ENCODE measurements at places on chromosomes 6 and 20. TPM values are rescaled to one million over a fixed set of nuclear protein-coding genes. Genes with fewer than 3 reads are reported as not detected.

DNA sequence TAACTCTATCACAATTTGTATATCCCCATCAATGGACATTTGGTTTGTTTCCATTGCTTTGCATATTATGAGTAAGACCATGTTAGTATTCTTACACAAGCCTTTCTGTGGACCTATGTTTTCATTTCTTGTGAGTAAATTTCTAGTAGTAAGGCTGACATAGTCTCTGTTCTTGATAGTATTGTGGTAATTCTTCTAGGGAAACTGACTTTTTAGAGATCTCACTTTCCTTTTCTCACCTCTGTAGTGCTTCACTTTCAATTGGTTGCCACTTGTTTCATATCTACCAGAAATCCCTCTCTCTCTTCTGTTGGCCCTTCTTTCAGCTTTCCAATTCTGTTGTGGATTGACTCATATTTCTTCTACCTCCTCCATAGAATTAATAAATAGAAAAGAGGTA lies 8.5 kb downstream of the ISM1 start:
- DNase-seq: no peak

- DNase-seq: peak; percentile 21
Observed at GRCh38 chr20:44028868-44029847, 114.5 kb downstream of the TOX2 start.

- DNase-seq: no peak
Observed at GRCh38 chr6:139508576-139508975, 134.1 kb upstream of the CITED2 start.

- DNase-seq: peak; percentile 81
Observed at GRCh38 chr20:36199345-36200257, 36.7 kb upstream of the AAR2 start.

PAK5 gene
- total RNA-seq: not detected

DNA sequence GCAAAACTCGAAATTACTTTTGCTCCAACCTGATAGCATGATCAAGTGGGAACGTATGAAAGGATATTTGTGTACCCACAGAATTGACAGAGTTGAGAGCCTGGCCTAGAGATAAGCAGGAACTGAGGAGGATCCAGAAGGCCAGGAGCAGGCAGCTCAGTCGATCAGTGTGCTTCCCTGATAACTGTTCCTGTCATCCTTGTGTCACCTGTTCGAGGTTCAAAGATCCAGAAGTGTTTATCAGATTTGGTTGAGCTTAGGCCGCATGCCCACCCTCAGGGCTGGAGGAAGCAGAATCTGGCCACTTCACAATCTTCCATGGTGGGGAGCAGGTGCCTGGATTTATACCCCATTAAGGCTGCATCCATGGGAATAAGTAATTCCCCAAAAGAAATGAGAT lies 124.8 kb downstream of the QRSL1 start:
- DNase-seq: no peak

KCNK17 gene
- not detected for total RNA-seq

GRCh38 chr20:6525447-6526303 lies 241.8 kb upstream of the BMP2 start:
- DNase-seq: no peak

GRCh38 chr6:119587537-119587936 lies 238.0 kb upstream of the MAN1A1 start:
- DNase-seq: no peak

RNF39 gene
- total RNA-seq: not detected

GRCh38 chr20:23497536-23497935 lies 6.6 kb downstream of the CST8 start:
- DNase-seq: no peak

GRCh38 chr6:160178271-160178670 lies 56.7 kb downstream of the SLC22A1 start:
- DNase-seq: no peak

TAAR6 gene
- not detected for total RNA-seq

GRCh38 chr6:89604653-89605052 lies 33.9 kb downstream of the LYRM2 start:
- DNase-seq: no peak

GOPC gene
- 50.2 TPM for total RNA-seq

DNA sequence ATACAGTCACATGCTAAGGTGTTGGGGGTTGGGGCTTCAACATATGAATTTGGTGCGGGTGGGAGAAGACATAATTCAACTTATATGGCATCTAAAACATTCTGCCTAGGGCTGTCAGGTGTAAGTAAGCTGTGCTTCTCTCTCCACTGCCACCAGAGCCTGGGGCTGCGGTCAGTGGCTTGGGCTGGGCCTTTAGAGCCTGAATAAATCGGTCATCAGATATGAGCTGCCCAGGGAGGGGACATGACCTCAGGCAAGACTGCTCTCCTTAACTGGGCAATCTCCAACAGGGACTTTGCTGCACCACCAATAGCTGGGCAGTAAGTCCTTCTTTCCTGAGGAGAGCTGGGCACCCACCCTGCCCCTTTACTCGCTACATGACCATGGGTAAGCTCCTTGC lies 24.9 kb upstream of the SIRPA start:
- no peak for DNase-seq

PI16 gene
- total RNA-seq: not detected

DNA sequence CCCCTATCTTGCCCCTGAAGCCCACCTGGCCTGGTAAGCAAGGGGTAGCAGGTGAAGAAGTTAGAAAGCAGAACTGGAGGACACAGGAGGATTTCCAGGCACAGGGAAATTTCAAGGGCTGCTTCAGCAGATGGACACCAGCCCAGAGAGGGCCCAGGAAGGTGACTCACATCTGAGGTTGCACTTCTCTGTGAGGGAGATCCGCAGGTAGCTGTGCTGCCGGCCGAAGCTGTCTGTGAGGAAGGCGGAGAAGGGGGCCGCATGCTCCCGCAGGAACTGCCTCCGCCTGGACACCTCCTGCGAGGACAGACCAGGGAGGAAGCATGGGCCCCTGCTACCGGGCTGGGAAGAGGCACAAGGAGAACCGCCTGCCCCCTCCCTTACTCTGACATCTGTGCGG lies 7.1 kb downstream of the MOCS1 start:
- no peak for DNase-seq

- no peak for DNase-seq
Observed at GRCh38 chr20:12717061-12717460, 291.7 kb upstream of the SPTLC3 start.

CNR1 gene
- total RNA-seq: 0.24 TPM

- no peak for DNase-seq
Observed at GRCh38 chr6:24272148-24272547, 85.7 kb downstream of the DCDC2 start.

DNA sequence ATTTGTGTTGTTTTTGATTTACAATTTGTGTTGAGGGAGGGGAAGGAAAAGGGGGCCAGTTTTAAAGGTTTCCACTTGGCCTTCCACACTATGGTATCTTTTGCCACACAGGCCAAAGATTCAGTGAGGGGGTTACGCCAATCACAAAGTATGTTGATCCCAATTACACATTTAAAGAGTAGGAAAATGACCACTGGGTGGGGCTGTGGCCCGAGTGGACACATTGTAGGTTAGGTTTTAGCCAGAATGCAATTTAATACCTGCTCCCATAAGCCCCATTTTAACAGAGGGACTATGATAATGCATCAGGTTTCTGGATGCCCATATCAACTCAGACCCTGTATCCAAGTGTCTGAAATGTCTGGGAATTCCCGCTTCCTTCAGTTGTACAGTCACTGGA lies 15.6 kb downstream of the VGLL2 start:
- DNase-seq: peak; percentile 15

SLC35D3 gene
- not detected for total RNA-seq

DNA sequence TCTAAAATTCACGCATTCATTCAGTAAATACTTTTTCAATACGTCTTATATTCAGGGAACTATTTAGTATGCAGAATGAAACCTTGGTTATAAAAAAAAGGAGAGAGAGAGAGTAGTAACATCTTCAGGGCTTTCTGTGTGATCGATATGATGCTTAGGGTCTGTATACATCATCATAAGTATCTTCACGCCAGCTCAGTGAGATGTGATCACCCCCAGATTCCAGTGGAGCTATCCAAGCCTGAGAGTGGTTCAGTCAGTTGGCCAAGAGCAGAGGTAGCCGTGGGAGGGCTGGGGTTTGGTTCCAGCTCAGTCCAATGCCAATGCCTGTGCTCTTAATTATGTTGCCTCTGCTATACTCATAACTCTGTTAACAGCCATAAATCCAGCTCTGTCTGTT lies 8.6 kb downstream of the CD83 start:
- DNase-seq: no peak

PTCHD4 gene
- 1.4 TPM for total RNA-seq
